ENCODE measurements at places on chromosomes 16 and 17.

DNA sequence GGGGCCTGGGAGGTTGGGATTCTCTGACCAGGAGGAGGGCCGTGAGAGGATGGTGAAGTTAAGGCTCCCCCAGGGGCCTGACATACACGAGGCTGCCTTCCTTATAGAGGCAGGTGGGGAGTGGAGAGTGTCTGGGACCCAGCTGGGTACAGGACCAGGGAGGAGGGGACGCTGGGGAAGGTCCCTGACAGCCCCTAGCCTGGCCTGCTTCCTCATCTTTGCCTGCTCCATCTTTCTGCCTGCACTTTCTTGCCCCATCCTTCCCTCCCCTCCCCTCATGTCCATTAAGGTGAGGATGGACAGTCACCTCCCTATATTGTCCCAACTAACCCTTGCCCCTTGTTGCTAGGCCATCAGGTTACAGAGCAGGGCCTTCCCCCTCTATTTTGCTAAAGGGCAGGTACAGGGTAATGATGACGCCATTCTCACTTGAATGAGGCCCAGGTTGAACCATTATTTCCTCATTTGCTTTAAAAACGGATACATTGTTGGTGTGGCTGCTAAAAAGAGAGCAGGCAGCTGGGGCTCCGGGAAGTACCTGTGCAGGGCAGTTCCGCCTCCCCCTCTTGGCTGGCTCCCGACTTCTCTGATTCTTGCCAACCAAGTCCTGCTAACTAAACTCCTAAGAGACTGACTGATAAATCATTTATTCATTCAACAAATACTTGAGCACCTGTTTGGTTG lies 1.3 kb downstream of the C17orf99 start:
- DNase-seq: no peak

- no peak for DNase-seq
Measured at GRCh38 chr17:30555942-30556341, 78.7 kb downstream of the GOSR1 start.

DNA sequence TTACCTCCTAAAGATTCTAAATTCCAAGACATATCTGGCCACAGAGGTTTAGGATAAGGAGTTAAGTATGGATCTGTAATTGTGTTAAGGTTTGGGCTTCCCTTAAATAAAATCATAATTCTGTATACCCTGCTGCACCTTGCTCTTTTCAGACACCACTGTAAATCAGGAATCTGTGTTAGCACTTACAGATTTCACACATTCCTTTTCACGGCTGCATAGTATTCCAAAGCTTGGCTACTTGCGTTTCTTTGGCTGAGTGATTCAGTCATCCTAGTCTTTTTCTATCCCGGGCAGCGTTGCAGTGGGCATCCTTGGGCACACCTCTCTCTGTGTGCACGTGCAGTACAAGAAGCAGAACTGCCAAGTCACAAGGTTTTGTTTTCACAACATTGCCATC lies 105.8 kb downstream of the SOCS1 start:
- DNase-seq: no peak

DNA sequence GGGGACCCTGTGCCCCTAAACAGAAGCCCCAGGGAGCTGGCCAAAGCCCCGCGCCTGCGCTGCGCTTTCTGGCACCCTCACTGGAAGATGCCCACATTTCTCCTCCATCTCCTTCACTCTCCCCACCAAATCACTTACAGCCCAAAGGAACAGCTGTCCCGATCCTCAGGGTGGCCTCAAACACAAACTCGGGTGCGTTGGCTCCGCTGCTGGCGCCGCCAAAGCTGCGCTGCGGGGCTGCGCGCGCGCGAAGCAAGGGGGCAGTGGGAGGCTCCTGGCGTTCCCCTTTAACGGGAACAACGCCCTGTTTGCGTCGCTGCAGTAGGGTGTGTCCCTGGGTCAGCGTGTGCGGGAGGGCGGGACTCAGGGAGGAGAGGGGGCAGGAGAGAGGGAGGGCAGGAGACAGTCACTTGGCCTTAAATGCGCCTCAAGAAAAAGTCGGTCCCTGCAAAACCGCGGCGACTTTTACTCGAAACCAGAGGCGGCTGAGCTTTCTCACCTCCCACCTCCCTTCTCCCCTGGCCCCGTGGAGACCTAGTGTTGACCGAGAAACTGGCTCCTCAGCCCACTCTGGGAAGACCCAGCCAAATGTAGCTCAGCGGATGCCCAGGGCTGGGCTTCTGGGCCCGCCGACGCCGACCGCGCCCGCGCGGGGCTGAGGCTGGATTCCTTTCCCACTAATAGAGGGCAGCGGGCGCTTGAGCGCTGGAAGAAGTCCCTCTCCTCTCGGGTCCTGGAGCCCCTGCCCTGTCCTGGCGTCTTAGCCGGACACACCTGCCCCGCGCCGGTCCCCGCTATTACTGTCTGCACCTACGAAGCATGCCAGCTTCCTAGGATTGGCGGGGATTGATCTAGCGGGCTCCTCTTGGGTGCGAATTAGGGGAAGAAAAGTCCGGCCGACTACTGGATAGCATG lies 2.6 kb downstream of the PMP22 start:
- no peak for DNase-seq

- no peak for DNase-seq
Measured at GRCh38 chr17:57366558-57367351, 110.4 kb downstream of the MSI2 start.

DNA sequence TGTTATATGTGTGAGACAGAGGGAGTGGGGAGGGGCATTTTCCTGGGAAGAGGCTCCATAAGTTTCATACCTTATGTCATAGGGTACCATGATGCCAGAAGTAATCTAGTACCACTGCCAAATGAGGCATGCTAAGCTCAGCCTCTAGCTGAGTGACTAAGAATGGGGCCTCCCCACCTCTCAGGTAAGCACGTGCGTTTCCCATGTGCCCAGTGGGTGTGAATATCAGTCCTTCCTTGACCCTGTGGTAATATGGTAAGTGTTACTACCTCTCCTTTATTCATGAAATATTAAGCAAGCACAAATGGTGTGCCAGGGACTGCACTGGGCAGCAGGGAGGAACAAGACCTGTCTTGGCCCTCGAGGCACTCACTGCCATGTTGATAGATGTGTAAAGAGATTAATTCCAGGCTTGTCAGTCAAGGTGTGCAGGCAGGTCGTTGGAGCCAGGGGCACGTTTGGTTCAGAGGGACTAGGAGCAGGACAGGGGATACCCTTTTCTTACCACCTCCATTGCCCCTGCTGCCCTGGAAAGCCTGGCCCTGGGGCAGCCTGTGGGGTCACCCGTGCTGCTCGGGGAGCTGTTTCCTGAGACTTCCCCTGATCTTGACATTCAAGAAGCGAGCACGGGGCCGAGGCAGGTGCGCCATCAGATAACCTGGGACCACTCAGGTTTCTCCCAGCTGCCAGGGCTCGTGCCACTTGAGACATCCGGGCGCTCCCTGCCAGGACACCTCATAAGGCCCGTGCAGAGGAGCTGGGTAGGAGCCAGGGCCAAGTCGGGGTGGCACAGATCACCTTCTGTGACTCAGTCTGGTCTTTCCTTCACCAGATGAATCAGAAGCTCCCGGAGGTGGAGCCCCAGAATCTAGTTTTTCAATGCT lies 8.8 kb downstream of the RSAD1 start:
- no peak for DNase-seq

- DNase-seq: no peak
Measured at GRCh38 chr17:17078832-17079231, 36.6 kb downstream of the MPRIP start.

DNA sequence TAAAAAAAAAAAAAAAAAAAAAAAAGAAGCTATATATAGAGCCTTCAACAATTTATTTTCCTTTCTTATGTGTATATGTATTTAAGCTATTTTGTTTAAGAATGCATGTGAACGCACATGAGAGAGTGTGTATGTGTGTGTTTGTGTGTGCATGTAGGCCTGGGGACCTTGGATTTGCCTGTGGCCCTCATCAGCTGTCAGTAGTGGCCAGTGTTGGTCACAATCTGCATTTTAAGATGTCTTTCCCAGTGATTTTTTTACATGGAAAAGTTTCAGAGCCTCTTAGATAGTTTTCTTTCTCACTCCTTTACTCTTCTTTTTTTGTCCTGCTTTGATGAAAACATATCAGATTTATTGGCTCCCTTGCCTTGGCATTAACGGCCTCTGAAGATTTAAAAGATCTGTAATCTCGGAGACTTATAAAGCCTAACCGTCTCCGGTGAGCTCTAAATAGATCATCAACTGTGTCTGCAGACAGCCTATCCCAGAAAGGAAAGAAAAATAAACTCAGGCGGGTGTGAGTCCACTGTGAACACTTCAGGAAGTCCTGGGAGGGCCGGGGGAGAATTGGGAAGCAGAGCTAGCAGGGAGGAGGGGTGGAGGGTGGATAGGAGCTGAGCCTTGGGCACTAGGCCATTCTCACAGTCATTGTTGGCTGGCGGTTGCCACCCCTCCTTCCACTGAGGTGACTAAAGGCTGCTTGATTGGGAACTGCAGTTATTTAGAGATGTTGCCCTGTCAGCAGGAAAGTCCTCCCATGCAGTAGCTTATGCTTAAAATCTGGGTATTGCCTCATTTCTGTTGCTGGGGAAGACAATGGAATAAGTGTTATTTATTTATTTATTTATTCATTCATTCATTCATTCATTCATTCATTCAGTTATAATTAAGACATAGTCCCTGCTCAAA lies 86.8 kb downstream of the WWP2 start:
- no peak for DNase-seq

DNA sequence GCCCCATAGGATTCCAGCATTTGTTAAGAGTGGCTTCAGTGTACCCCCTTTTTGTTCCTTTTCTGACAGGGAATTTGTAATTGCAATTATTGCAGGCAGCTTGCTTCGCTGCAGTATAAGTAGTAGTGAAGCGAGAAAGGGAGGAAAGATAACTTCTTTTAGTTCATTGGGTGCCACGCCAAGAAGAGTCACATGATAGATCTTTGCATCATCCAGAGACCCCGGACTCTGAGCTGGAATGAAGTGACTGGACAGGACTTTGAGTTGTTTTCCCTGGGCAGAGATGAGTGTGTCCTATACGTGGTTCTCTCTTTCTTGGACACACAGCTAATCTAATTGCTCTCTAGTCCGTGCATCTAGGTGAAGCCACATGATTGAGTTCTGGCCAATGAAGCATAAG lies 44.8 kb upstream of the PMFBP1 start:
- no peak for DNase-seq

DNA sequence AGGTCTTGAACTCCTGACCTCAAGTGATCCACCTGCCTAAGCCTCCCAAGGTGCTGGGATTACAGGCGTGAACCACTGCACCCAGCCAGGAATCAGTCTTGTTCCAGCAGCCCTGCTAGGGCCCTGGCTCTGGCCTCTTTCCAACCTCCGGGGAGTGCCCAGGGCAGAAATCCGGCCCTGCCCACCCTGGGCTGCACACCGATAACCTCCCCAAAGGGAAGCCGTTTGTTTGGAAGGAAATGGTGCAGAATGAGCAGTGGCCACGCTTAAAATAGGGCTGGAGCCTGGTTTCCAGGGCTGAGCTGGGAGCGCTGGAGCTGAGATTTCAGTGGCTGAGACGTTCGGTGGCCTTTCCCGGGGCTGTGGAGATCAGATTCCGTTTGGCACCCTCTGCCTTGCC lies 17.8 kb upstream of the EMP2 start:
- DNase-seq: no peak
